Activated effector memory CD4-positive, alpha-beta T cell treated with Interleukin-2 at 50 U/mL for 16 hours (primary cell): ENCODE measurements at places on chromosomes 12 and 14.

DNA sequence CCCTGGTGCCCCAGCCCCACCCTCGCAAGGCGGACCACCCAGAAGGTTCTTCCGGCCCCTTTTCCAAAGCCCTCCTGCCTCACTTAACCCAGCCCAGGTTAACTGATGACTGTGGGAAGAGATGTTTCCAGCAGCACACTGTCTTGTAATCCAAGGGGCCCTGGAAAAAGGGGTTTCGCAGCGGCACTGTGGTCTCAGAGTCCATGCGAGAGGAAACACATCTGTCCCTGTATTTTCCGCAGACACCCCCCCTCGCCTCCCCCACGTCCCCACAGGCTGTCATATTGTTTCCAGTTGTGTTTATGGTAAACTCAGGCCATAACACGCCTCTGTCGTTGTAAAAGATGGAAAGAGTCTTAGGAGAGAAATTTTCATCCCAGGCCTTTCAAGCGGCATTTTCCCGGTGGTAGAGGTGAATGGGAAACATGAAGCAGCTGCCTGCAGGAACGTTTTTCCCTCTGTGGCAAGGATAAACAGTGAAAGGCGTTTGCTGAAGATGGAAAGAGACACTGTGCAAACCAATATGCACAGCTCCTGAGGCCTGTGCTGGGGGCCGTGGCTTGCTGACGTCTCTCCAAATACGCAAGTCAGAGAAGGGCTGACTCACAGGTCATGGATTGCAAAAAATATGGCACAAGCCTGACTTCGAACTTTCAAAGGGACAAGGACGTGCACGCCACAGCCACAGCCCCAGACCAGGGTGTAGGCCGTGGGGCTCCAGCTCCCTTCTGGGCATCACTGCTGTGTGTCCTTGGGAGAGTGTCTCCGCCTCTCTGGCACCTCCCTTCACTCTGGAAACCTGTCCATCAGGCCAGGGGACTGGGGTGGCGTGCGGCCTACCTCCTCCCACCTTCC is 22.5 kb upstream of the FZD10 start:
- DNase-seq = no peak

GRCh38 chr12:75483431-75483830 is 2.9 kb downstream of the GLIPR1 start:
- no peak for DNase-seq

- DNase-seq = no peak
Observed at GRCh38 chr12:107681836-107682820, 3.5 kb upstream of the PWP1 start.

GRCh38 chr12:131239384-131240094 is 285.8 kb downstream of the ADGRD1 start:
- DNase-seq = no peak

DNA sequence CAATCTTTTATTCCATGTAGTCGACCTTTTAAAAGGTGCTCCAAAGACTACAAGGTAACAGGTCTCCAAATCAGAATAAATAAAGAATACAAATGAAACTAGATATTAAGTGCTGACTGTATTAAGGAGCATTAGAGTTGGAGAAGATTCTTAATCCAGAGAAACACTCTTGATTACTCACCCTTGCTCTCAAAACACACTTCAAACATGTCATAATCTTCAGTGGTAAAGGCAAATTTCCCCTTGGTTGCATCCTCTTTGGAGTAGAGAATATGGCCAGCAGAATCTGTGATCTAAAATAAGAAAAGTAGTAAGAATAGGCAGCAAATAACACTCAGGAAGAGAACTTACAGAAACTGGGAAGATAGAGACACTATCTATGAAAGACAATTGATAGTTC is 24.6 kb downstream of the TMED10 start:
- DNase-seq = no peak

- no peak for DNase-seq
Observed at GRCh38 chr12:116267948-116268347, 9.5 kb downstream of the MED13L start.

DNA sequence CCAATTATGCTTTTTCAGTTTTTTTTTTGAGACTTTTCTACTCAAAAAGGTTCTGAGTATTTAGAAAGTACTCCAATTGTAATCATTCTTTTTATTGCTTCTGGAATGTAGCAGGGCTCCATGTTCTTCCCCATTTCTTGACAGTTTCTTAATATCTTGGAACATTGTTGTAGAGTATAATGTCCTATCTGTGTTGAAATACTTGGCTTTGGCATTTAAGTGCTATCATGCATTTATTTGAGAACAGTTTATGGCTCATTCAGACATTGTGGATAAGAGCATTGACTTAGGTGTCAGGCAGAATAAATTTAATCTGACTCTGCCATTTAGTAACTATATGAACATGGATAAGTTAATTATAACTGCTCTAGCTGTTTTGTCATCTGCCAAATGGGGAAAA is 28.3 kb downstream of the ADIPOR2 start:
- no peak for DNase-seq

- DNase-seq = no peak
Observed at GRCh38 chr12:112752303-112752702, 39.2 kb upstream of the RPH3A start.

- DNase-seq = no peak
Observed at GRCh38 chr14:70697701-70698100, 56.0 kb downstream of the TTC9 start.

GRCh38 chr14:102255401-102256190 is 49.4 kb downstream of the MOK start:
- no peak for DNase-seq

DNA sequence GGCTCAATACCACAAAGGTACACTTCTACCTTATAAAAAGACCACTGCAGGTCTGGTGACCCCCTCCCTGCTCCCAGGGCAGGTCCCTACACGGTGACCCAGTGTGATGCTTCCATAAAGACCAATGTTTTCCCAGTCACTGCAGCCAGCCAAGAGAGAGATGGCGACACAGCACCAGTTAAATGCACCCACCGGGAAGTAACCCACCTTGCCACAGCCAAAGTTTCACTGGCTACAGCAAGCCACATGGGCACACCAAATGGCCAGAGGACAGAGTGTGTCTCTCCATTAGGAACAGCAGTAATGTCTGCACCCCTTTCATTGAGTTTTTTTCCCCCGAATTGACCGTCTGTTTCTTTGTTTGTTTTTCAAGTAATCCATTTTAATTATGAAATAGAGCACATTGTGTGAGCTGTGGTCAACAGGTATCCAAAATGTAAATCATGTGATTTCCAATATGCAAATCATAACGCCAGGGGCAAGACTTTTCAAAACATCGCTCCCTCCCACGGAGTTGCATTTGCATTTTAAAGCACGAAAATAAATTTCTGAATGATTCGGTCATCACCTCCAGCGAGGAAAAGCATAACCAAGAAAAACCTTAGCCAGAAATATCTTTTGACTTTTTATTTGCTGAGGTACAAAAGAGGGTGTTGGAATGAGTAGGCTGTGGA is 48.9 kb upstream of the EML1 start:
- no peak for DNase-seq

- no peak for DNase-seq
Observed at GRCh38 chr14:94366146-94366915, 22.1 kb downstream of the SERPINA1 start.

DNA sequence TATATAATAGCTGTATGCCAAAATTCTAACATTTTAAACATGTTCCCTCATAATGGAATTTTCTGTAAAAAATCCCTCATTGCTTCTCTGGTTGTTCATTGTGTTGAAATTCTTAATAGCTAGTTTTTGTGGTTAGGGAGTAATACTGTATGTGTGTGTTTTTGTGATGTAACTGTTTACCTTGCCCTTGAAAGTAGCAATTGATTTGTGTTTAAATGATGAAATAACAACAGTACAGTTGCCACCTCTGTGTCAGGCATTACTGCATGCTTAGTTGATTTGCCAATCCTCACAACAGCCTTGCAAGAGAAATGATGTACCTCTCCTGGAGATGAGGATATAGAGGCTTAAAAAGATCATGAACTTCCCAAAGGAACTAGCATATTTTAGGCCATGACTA is 94.9 kb downstream of the DAAM1 start:
- no peak for DNase-seq

GRCh38 chr12:27319848-27320247 is 12.8 kb upstream of the BMAL2 start:
- DNase-seq = no peak

GRCh38 chr12:130164936-130165335 is 2.7 kb downstream of the FZD10 start:
- DNase-seq = no peak

- no peak for DNase-seq
Observed at GRCh38 chr12:43090981-43091380, 461.0 kb downstream of the ADAMTS20 start.

- DNase-seq = no peak
Observed at GRCh38 chr12:116164250-116165035, 113.0 kb downstream of the MED13L start.

DNA sequence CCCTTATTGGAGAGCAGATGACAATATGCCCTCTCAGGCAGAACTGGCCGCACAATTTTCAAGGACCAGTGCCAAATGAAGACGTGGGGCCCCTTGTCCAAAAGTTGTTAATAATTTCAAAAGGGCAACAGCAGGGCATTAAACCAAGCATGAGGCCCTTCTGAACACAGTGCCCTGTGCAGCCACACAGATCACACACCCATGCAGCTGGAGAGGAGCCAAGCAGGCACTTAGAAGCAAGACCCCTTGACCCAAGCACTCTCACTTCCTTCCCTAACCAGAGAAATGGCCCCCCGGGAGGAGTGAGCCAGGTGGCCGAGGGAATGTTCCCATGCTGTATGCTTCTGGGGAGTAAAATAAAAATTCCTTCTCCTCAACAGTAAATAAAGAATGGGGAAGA is 114.0 kb upstream of the TMPO start:
- DNase-seq = no peak

DNA sequence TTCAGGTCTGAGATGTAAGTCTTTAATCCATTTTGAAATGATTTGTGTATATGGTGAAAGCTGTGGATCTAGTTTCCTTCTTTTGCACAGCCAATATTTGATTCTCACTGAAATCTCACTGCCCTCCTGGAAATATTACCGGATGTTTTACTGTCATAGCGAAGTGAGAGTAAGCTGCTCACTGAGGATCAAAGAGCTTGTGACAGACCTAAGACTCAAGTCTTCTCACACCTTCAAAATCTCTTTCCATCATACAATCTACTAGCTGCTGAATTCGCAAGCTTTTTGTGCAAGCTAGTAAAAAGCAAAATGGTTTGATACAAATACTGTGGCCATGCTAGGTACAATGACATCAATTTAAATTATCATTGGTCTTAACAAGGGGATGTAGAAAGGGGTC is 3.9 kb downstream of the LRRK2 start:
- no peak for DNase-seq

GRCh38 chr12:82970614-82971013 is 283.9 kb downstream of the TMTC2 start:
- DNase-seq = no peak

- DNase-seq = no peak
Observed at GRCh38 chr12:42283739-42284138, 42.2 kb downstream of the ZCRB1 start.

DNA sequence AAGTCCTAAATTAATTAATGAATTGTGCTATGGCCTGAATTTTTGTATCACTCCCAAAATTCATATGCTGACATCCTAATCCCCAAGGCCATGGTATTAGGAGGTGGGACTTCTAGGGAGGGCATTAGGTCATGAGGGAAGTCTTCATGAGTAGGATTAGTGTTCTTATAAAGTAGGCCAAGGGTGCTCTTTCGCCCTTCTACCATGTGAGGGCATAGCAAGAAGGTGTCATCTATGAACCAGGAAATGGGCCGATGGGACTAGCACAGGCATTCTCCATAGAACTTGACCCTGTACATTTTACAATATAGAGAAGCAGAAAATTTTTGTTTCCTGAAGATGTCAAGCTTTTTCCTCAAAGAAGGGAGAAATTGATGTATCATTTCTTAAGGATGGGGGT is 12.5 kb downstream of the SYT10 start:
- DNase-seq = no peak

GRCh38 chr12:125015680-125016310 is 22.4 kb downstream of the BRI3BP start:
- DNase-seq = no peak

DNA sequence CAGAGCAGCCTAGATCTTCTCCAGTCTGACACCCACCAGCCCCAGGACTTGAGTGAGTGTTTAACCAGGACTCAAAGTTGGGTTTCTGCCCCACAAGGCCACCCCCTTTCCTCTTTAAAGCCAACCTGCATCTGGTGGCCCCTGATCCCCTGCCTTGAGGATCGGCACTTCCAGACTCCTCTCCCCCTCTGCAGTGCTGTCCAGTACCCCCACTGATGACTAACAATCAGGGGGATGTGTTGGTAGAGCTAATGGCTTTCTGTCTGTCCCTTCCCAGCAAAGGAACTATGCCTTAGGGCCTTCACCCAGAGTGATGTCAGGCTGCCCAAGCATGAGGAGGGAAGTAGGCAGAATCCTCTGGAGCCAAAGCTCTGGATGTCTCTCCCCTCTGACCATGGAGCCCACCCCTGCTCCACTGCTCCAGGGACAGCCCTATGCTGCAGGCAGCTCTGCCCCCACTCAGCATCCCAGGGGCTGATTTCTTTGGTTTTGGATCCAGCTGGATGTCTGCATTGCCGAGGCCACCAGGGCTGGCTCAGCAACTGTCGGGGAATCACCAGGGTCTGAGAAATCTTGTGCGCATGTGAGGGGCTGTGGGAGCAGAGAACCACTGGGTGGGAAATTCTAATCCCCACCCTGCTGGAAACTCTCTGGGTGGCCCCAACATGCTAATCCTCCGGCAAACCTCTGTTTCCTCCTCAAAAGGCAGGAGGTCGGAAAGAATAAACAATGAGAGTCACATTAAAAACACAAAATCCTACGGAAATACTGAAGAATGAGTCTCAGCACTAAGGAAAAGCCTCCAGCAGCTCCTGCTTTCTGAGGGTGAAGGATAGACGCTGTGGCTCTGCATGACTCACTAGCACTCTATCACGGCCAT is 42.9 kb downstream of the DAD1 start:
- DNase-seq = no peak

- DNase-seq = no peak
Observed at GRCh38 chr14:44099743-44100488, 407.2 kb downstream of the FSCB start.

DNA sequence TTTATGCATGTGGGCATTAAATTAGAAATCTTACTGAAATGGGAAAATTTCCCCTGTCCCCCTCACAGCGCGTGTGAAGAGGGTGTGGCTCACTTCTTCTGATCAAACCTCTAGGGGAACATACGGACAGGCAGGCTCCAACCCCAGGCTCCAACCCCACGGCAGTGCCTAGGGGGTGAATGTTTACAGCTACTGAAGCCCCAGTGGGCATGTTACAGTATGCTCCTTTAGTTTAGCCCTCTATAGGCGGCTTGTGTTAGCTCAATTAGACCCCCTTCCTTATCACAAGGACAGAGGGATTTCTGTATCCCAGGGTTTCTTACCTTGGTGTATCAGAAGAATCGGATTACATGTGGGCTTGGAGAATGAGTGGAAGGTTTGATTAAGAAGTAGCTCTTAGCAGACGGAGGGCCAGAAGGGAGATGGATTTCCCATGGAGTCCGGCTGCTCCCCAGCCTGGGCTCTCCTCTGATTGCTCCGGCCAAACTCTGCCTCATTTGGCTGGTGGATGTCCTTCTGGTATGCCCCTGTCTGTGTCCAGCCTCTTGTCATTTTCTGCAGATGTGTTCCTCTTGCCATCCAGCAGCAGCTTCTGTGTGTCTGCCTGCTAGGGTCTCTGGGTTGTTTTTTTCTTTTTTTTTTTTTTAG is 223.7 kb downstream of the TMTC2 start:
- DNase-seq = no peak

GRCh38 chr12:54486173-54486867 is 11.2 kb upstream of the NCKAP1L start:
- DNase-seq = no peak

- DNase-seq = no peak
Observed at GRCh38 chr12:2052826-2053678, at the start of gene CACNA1C. CACNA1C (plus strand) TSS chr12:2052987; CDS start chr12:2053563, 576 bp downstream.
